ENCODE measurements at places on chromosomes 5 and 9. TPM values are rescaled to one million over a fixed set of nuclear protein-coding genes. Genes with fewer than 3 reads are reported as not detected.

DNA sequence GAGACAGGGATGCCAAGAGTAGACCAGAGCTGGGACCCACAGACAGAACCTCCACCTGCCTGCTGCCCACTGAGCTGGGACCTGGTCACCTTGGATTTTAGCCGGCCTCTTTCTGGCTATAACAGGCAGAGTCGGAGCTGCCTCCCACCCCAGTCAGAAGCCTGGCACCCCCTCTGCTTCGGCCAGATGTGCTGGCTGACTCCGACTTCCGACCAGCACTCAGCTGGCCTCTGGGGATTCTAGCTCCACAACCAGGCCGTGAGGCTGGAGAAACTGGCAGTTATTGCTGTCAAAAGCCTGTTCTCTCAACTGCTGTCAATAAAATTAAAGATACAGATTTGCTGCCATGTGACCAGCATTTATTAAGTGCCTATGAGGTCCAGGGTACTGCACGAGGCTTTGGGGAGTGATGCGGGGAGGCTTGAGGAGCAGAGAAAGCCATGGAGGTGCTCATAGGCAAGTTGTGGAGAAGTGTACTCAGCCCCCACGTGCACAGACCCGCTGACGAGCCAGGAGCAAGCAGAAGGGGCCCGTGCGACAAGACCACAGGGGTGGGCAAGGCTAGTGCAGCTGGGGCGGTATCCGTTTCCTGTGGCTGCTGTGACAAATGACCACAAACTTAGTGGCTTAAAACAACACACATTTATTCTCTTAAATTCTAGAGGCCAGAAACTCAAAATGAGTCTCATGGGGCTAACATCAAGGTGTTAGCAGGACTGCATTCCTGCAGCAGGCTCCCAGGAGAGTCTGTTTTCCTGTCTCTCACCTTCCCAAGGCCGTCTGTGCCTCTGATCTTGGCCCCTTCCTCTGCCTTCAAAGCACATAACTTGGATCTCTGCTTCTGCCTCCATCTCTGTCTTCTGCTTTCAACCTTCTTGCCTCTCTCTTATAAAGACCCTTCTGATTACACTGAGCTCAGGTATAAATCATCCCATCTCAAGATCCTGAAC is 13.1 kb downstream of the GFI1B start:
- ATAC-seq: no peak

- no peak for ATAC-seq
Measured at GRCh38 chr9:87597710-87598443, 100.2 kb downstream of the DAPK1 start.

Gene FBXO10
- total RNA-seq: 11.0 TPM

Gene IFNA2
- not detected for total RNA-seq

GRCh38 chr9:99129091-99129490 is 24.2 kb downstream of the TGFBR1 start:
- ATAC-seq: no peak

- no peak for ATAC-seq
Measured at GRCh38 chr9:14400658-14400995, 86.7 kb upstream of the NFIB start.

DNA sequence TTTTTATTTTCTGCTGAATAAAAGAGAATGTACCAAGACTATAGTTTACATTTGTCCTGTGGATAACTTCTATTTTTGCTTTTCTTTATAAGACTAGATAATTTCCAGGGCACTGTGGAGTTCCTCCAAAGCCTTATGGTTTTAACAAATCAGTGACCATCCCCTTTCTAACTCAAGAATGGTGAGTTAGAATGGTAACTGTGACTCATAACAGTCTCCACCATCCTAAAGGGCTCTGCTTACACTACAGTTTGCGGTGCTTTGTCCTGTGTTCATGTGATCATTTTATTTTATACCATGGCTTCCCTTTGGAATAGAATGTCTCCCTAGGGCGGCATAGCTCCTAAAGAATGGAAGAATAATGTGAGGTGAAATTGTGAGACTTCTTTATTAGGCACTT is 30.2 kb downstream of the WDR36 start:
- ATAC-seq: no peak

Gene YIPF5
- total RNA-seq: 59.4 TPM

- ATAC-seq: no peak
Measured at GRCh38 chr9:95667789-95668188, 151.0 kb upstream of the PTCH1 start.

Gene PAM
- 439 TPM for total RNA-seq

Gene G3BP1
- total RNA-seq: 194 TPM

DNA sequence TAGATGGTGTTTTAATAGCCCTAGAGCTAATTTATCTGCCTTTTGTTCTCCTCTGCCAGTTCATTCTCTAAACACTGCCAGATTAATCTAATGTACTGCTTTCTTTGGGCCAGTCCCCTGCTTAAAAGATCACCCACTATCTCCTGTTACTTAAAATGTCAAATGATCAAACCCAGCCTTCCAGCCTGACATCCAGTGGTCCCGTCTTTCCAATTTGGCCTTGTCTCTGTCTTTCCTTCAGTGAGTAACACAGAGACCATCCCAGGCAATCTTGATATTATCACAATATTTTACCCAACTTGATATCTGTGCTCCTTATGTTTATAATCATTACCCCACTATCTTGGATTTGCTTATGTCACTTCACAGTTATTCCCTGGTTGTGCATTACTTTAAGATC is 12.0 kb downstream of the PRR16 start:
- no peak for ATAC-seq

Gene OR1J2
- not detected for total RNA-seq

- ATAC-seq: no peak
Measured at GRCh38 chr9:124853605-124854143, 414 bp downstream of the WDR38 start.

DNA sequence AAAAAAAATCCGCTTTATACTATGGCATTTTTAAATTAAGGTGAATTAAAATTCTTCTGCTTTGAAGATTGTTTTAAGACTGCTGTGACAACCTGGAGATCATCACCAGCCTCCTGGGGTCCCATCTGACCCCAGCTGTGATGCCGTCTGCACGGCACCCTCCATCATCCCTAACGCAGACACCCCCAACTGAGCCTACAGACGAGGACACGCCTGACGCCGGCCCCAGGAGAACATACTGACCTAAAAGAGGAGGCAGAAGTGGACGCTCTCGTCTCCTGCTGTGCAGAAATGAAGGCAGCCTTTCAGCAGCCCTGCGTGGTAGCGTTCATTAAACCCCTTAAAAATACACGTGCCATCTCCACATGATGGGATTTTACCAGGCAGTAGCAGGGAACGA is 125.6 kb upstream of the PPP1R26 start:
- ATAC-seq: no peak

DNA sequence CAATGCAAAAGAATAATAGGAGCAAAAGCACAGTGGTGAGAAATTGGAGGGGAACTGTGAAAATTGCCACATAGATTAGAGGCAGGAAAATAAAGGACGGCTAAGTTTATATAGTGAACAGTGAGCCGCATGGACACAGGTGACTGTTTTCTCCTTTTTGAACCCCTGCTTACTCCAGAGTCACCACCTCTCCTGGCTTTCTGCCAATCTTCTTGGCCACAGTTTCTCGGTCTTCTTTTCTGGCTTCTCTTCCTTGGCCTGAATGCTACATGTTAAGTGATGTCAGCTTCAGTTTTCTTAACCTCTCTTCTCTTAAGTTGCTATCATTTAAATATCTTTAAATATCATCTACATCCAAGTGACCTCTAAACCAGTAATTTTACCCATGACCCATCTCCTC is 47.3 kb upstream of the CDKN2B start:
- ATAC-seq: no peak

GRCh38 chr9:14213504-14213903 is 100.4 kb downstream of the NFIB start:
- no peak for ATAC-seq

DNA sequence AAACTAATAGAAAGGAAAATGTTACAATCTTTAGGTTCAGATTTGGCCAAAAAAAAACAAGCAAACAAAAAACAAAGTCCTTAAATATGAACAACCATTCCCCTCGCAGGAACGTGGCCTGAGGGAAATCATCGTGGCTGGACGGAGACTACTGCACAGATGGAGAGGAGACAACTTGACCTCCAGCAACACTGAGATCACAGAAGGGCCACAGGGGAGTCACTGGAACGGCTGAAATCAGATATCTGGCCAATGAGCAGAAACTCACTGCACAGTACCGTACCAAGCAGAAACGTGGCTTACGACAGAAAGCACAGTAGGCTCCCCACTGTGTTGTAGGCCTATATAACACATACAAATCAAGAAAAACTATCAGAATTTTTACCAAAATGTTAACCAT is 27.7 kb downstream of the CAMSAP1 start:
- no peak for ATAC-seq

Gene GALNT12
- total RNA-seq: 1.1 TPM

Gene PCDHB12
- total RNA-seq: 2.3 TPM

- ATAC-seq: no peak
Measured at GRCh38 chr5:55603922-55604321, 69.2 kb upstream of the PLPP1 start.

Gene SLCO6A1
- not detected for total RNA-seq

GRCh38 chr9:117733465-117733864 is 29.3 kb downstream of the TLR4 start:
- no peak for ATAC-seq

DNA sequence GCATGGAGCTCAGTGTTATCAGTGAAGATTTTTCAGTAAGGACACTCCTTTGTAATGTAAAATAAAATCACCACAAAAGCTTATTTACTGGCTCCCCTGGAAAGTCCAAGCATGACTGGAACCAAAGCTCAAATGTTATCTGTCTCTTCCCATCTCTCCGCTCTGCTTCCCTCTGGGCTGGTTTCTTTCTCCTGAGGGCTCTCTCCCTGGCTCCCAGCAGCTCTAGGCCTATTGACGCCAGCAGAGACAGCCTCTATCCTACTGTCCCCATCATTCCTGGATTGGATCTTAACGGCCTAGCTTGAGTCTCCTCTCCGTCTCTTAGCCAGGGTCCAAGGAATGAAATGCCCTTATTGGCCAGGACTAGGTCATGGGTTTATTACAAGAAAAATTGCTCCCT is 86.1 kb downstream of the TMEM167A start:
- no peak for ATAC-seq

Gene INSL6
- total RNA-seq: 0.83 TPM

Gene SOX30
- not detected for total RNA-seq

DNA sequence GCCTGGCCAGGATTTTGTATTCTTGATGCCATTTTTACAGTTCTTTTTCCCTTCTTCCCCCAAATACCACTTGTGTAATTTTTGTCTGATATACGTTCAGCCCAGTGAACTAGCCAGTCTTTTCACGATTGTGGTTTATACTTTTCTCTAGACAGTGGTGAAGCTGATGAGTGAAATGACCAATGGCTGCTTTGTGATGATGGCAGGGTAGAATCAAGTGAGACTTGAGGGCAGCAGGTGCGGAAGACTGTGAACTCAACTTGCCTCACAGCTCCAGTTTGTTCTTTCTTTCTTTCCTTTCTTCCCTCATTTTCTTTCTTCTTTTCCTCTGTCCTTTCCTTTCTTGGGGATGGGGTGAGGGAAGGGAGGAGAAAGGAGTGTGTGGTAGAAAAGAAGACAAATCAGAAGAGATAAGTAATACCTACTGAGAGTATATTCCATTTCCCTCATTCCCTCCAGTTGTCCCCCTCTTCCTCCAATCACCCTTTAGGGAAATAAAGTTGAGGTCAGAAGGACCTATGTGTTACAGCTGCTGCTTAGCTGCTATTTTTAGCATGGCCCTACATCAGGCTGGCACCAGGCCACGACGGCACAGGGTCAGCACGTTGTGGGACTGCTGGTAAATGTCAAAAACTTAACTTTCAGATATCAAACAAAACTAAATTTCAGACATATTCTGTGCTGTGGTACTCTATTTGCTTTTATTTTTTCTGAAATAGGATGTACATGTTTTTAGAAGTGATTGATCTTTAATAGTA is 12.3 kb downstream of the ZSWIM6 start:
- peak; percentile 42 for ATAC-seq

DNA sequence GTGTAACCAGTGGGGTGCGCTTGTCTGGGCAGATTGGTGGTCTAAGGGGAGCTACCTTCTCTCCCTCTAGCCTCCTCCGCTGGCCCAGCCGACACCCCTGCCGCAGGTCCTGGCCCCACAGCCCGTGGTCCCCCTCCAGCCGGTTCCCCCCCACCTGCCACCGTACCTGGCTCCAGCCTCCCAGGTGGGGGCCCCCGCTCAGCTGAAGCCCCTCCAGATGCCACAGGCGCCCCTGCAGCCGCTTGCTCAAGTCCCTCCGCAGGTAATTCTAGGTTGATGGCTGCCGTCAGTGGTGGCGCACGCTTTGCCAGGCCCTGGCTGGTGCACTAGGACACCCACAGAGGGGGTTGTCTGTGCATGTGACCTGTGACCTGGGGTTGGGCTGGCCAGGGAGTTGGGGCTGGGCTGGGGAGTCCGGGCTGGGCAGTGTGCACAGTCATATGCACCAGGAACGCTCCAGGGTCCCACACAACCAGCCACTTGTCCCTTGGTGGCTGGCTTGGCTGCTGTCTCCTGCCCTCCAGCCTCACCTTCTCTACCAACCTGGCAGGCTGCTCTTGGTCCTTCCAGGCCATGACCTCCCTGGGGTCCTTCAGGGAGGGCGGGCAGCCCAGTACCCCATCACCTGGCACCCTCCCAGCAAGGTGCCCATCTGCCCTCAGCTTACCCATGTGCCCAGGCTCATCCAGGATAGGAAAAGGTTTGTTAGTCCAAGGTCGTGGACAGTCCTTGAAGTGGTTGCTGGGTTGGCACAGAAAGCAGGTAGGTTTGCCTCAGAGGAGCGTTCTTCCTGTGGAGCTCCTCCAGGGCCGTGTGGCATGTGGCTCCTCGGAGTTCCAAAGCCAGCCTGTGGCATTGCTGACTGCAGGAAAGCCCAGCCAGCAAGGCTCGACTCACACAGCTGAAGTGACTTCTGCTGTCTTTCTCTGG is 73.2 kb downstream of the WNK2 start:
- no peak for ATAC-seq

DNA sequence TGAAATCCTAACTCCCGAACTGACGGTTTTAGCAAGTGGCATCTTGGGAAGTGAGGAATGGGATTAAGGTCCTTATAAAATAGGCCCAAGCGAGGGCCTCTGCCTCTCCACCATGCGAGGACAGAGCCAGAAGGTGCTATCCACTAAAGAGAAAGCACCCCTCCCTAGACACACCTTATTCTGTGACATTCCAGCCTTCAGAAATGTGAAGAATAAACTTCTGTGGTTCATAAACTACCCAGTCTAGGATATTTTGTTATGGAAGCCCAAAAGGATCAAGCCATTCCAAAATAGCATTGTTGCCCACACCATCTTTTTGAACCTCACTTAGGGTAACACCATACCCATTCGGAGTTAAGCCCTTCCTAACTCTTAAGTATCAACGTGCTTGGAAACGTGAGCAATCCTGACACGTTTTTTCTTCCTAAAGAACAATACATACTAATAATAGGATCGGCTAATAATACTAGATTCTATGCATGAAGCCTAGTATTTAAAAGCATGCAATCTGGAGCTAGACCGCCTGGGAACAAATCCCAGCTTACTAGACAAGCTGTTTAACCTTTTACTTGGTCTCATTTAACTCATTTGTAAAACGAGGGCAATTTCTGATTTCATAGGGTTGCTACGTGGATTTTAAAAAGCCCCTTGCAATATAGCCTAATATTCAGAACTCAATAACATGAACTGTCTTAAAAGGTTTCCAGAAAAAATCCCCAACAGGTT is 1.1 kb upstream of the SMC2 start:
- ATAC-seq: no peak

All from motor neuron (in vitro differentiated cells).